Activated CD8-positive, alpha-beta memory T cell treated with anti-CD3 and anti-CD28 coated beads for 1 hour (primary cell): ENCODE measurements at places on chromosomes 2 and 18.
A peak's percentile ranks its signal among the peaks of the same experiment; 100 is the strongest.

GRCh38 chr2:25050128-25050527 is 8.3 kb downstream of the EFR3B start:
- no peak for DNase-seq

- no peak for DNase-seq
These were observed 40.7 kb downstream of the GDF7 start for GRCh38 chr2:20707601-20708000.

GRCh38 chr2:120005834-120006521 is 6.9 kb upstream of the EPB41L5 start:
- no peak for DNase-seq

DNA sequence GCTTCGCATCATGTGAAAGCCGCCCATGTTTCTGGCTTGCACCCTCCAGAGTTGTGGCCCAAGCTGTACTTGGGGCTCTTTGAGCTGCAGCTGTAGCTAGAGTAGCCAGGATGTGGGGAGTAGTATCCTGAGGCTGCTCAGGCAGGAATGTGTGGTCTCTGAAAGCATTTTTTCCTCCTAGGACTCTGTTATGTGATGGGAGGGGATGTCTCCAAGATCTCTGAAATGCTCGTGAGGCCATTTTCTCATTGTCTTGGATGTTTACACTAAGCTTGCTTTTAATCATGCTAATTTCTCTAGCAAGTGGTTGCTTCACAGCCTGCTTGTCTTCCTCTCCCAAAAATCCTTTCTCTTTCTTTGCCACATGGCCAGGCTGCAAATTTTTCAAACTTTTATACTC is 687.6 kb downstream of the DCDC2C start:
- no peak for DNase-seq

- peak; percentile 7 for DNase-seq
These were observed 638 bp downstream of the ST3GAL5 start for GRCh38 chr2:85888020-85888683.

DNA sequence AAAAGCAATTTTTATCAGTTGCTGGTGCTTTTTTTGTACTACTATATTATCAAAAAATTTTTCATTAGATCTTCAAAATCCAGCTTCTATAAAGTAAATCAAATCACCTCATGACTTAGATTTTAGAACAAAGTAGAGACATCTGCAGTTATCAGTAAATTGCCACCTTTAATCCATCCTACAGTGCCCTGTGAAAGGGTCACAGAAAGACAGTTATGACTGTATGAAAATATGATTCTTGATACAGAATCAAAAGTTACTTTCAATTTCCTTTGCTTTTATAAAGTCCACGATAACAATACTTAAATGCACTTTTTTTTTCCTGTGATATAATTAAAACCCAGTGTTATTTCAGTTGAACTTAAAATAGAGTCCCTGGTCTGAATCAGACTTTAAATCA is 61.4 kb downstream of the PRPF40A start:
- no peak for DNase-seq

DNA sequence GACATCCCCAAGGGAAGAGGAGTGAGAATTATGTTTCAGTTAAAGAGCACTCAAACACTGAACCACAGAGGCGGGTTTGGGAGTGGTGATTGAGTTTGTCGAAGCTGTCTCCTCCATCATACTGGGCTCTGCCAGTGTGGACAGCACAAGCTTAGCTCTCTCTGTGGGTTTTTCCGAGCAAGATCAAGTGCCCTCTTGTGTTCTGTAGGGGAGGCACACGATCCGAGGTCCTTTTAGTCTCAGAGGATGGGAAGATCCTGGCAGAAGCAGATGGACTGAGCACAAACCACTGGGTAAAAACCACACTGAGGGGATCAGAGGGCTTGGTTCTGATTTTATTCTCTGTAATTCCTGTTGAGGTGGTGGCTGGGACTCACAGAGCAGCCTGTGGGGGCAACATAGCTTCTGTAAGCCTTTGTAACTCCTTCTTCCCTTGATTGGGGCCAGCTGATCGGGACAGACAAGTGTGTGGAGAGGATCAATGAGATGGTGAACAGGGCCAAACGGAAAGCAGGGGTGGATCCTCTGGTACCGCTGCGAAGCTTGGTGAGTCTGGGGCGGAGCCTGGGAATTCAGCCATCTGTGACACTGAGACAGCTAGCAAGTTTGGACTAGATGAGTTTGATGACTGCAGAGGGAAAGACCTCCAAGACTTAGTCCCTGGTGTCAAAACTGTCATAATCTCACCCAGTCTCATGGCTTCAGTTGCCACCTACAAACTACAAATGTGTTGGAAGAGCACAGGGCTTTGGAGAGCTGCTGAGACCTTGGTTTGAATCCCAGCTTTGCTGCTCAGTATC is 2.0 kb downstream of the NAGK start:
- no peak for DNase-seq

DNA sequence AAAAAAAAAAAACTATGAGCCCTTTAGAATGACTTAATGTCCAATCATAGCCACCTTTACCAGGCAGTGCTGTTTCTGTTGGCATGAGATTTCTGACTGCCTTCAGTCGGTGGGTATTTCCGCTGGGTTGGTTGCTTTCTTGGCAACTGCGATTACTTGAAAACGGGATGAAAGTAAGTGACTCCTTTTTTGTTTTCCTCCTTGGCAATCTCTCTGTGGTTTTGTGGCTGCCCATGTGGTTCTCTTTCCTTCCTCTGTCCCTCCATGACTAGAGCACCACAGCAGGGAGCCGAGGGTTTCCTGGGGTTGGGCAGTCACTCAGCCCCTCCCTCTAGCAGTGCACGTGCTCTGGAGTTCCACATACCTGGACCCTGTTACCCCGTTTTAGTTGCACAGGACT is 112.1 kb downstream of the KLHL29 start:
- DNase-seq: no peak

- DNase-seq: no peak
These were observed 215.3 kb upstream of the SETBP1 start for GRCh38 chr18:44465381-44465841.
